SK-N-SH (cell line): ENCODE measurements at places on chromosomes 4 and X. TPM values are rescaled to one million over a fixed set of nuclear protein-coding genes. Genes with fewer than 3 reads are reported as not detected.
A peak's percentile ranks its signal among the peaks of the same experiment; 100 is the strongest.

EGFL6 gene
- 0.19 and 0.25 TPM in 2 replicates for polyA plus RNA-seq

DNA sequence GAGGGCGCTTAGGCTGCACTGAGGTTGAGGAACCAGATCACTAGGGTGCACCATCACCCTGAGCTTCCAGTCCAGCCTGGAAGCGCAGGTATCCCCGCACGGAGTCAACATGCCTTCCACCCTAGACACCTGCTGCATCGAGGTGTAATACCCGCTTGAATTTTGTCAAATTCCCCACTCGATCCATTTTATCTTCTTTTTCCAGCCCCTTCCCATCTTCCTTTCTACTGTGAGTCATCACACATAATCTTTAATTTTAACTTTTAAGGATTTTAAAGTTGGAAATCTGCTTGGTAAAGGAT is 821 bp downstream of the PLK4 start:
- H3K27me3 ChIP-seq: no peaks in the 10 kb centered on the region
- peaks cover 5% of the 10 kb centered on the region; the same call in 1 of the 2 replicates for H3K4me1 ChIP-seq
- peak overlapping the region; percentile 83; the same call in 1 of the 2 replicates for H3K27ac ChIP-seq
- DNase-seq: no peak

CT45A10 gene
- not detected in 2 replicates for polyA plus RNA-seq

FOXR2 gene
- 3.4 and 6.3 TPM in 2 replicates for polyA plus RNA-seq

AMTN gene
- polyA plus RNA-seq: not detected in 2 replicates

- peaks cover 14% of the 10 kb centered on the region for H3K4me1 ChIP-seq
- peaks cover 3% of the 10 kb centered on the region; the same call in 1 of the 2 replicates for H3K36me3 ChIP-seq
- H3K27ac ChIP-seq: no peak overlapping the region
- H3K27me3 ChIP-seq: peaks cover 13% of the 10 kb centered on the region; the same call in 1 of the 2 replicates
- H3K4me3 ChIP-seq: no peak overlapping the region
- DNase-seq: no peak
Observed at GRCh38 chrX:53227224-53227765, 2.3 kb upstream of the KDM5C start.

DNA sequence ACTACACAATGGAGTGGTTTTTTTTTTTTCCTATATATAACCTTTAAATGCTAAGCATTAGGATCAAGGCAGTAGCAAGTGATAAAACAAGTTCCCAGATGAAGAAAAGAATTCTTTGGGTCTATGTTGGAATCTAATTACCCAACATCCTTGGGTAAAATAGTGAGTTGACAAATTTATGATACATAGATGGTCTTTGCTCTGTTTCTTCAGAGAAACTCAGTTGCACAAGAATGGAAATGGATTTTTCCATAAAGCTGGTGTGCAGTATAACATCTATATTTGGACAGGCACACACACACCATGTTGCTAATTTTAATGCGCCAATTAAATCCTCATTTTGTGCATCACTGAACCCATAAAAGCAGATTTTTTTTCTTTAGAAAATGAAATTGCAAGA is 137.0 kb upstream of the MED14 start:
- no peak overlapping the region for H3K4me3 ChIP-seq
- DNase-seq: no peak
- H3K36me3 ChIP-seq: no peaks in the 10 kb centered on the region
- no peak overlapping the region for H3K27ac ChIP-seq

GRCh38 chrX:16039363-16039762 is 84.0 kb upstream of the GRPR start:
- no peaks in the 10 kb centered on the region for H3K4me1 ChIP-seq
- no peak for DNase-seq
